NCI-H1092 treated with DMSO at 0.1 percent for 48 hours (cell line): ENCODE measurements at places on chromosomes 2 and 18.

DNA sequence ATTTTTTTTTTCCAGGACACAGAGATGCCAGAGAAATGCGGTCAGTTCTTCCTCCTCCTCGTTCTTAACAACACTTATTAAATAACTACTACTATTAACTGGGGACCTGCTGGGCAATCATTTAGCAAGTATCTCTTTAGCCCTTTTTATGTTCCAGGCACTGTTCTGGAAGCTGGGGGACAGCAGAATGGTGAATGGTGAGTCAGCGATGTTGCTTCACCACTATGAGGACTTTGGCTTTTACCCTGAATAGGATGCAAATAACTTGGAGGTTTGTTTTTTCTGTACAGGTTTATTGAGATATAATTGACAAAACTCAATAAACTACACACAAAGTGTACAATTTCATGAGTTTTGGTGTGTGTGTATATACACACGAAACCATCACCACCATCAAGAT is 179.9 kb upstream of the MSH6 start:
- DNase-seq = no peak

DNA sequence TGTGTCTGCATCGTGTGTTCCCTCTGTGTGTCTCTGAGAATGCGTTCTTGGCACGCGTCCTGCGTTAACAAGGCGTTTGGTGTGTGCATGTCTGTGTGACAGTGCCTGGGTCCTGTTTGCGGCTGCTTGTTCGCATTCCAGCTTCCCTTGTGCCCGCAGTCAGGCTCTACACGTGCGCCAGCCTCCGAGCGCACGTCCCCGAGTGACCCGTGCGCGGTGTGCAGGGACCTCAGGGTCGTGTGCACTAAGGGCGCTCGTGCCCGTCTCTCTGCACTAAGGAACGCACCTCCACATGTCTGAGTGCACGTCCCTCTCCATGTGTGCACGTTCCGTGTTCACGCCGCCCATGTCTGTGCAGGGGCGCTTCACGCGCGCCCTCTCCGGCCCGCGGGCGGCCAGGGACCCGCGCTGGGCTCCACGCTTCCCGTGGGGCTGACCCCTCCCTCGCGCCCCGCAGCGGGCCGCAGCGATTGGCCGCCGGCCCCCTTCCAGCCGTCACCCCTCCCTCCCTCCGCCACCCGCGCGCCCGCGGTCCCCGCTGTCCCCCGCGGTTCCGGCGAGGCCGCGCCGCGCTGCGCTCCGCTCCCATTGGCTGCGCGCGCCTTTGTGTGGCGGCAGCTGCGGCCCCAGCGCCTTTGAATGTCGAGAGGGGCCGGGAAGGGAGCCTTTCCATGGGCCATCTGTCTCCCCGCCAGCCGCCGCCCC is 229.4 kb downstream of the HAUS1 start:
- peak; percentile 81 for DNase-seq

DNA sequence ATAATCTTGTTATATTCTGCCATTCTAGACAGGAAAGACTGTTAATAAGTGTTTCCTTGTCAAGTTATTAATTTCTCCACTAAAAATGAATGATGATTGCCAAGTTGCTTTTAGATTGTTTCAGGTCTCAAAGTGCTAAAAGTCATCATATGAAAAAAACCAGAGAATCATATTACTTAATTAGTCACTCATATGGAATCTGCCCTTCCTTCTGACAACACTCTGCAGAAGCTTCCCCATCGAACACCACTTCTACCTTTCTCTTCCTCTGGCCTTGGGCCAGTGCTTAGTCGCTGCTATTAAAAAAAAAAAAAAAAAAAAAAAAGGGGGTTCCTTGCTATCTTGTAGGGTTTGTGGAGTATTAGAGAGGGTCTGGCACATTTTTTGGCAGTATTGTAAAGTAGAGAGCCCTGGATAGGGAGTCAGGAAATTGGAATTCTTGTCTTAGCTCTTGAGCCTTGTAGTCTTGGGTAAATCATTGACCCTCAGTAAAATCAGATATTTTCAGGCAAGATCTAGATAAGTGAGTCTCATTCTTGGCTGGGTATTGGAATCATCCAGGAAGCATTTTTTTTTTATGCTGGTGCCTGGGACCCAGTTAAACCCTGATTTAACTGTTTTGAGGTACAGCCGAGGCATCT is 141.7 kb upstream of the CCDC68 start:
- no peak for DNase-seq

DNA sequence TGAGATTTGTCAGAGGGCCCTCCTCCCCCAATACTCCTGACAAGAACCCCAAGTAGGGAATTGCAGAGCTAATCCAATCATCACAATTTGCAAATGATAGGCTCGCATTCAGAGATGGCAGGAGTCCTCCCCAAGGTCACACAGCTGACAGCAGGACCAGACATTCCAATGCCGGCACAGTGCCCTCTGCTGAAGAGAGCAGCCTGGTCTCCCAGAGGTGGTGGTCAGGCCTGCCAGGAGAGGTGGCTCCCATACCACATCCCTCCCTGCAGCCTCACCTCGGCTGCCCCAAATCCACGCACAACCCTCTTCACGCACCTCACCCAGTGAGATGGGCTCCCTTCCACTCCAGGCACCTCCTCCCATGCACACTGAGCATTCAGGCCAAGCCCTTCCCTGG is 25.4 kb downstream of the EN1 start:
- DNase-seq = no peak

DNA sequence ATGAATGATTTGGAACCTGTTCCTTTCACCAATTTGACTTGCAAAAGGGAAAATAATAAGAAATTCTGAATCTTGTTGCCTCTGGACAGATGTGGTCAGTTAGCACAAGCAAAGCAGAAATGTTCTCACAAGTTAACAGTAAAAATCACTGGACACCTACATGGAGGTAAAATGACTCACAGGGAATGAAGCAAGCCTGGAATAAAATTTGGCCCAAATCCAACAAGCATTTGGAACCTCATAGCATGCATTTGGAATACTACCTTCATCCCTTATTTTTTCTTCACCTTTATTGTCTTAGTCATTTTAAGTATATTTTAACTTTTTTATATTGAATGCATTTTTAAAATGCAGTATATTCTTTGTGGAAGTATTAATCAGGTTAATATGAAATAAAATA is 602.9 kb downstream of the ARHGAP15 start:
- DNase-seq = no peak
